Progenitor cell of endocrine pancreas (in vitro differentiated cells): ENCODE measurements at places on chromosomes 2 and 18. TPM values are rescaled to one million over a fixed set of nuclear protein-coding genes. Genes with fewer than 3 reads are reported as not detected.

TDRD15 gene
- total RNA-seq = 0.04 TPM in 1 of 2 replicates, not detected in the other

FSIP2 gene
- total RNA-seq = 19.4 and 26.8 TPM in 2 replicates

RASGRP3 gene
- 0.49 TPM in 1 of 2 replicates, not detected in the other for total RNA-seq

ZNF396 gene
- 4.5 and 5.9 TPM in 2 replicates for total RNA-seq

KIF3C gene
- 42.3 TPM in 2 replicates for total RNA-seq

MALL gene
- 6.9 TPM in 2 replicates for total RNA-seq

CLEC4F gene
- total RNA-seq = not detected in 2 replicates

AOX1 gene
- total RNA-seq = 4.1 and 5.5 TPM in 2 replicates

NOSTRIN gene
- total RNA-seq = 4.0 and 4.3 TPM in 2 replicates

CSRNP3 gene
- 10.7 and 14.8 TPM in 2 replicates for total RNA-seq

PRSS56 gene
- not detected in 2 replicates for total RNA-seq

NDC80 gene
- 15.0 and 17.4 TPM in 2 replicates for total RNA-seq

VIT gene
- total RNA-seq = not detected in 2 replicates

MAIP1 gene
- total RNA-seq = 18.8 and 20.4 TPM in 2 replicates

IL1RL1 gene
- total RNA-seq = not detected in 2 replicates

UGT1A5 gene
- not detected in 2 replicates for total RNA-seq

SERPINB10 gene
- not detected in 2 replicates for total RNA-seq

IGFBP2 gene
- total RNA-seq = 249 and 274 TPM in 2 replicates

CLK1 gene
- 128 and 129 TPM in 2 replicates for total RNA-seq

RAB12 gene
- total RNA-seq = 15.4 and 18.6 TPM in 2 replicates

SEC11C gene
- 86.1 and 91.9 TPM in 2 replicates for total RNA-seq

PDE1A gene
- 2.9 and 3.3 TPM in 2 replicates for total RNA-seq

TAF4B gene
- 1.8 and 2.2 TPM in 2 replicates for total RNA-seq

SLC14A1 gene
- total RNA-seq = 0.31 and 0.50 TPM in 2 replicates

CDH7 gene
- total RNA-seq = 6.5 and 9.2 TPM in 2 replicates
